ENCODE measurements at places on chromosomes 7 and 10.

GRCh38 chr10:88271761-88272543, 311.2 kb downstream of the RNLS start:
- no peak for DNase-seq

DNA sequence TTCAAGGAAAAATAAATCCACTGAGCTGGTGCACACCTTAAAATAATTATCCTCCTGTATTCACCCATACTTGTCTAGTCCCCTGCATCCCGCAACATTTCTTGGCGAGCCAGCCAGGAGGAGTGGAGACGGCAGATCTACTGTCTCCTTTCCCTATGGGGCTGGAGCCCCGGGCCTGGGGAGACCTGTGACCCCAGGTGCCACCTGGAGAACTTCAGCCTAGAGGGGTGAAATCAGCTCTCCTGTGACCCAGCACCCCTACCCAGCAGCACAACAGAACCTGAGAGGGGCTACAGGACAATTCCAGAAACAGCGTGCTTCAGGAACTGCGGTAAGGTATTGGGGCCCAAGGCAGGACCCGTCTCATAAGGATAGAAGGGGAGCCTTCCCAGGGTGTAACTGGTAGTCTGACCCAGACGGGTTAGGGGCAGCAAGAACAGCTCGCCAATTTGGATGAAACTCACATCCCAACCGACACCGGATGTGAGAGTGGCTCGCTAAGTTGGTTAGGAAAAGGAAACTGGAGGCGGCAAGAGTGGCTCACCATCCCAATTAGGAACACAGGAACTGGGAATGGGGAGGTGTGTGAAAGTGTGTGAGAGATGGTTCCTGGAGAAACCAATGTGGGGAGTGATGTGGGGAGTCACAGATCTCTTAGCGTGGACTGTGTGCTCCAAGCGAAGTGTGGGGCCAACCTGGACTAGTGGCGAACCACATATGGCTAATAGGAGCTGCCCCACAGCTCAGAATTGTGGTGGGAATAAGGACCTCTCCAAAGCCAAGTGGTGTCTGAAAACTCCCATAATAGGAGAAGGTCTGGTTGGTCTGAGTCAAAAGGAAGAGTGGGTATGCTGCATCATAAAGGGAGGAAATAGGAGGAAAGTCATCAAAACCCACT, 15.1 kb upstream of the DENND2A start:
- DNase-seq = no peak

DNA sequence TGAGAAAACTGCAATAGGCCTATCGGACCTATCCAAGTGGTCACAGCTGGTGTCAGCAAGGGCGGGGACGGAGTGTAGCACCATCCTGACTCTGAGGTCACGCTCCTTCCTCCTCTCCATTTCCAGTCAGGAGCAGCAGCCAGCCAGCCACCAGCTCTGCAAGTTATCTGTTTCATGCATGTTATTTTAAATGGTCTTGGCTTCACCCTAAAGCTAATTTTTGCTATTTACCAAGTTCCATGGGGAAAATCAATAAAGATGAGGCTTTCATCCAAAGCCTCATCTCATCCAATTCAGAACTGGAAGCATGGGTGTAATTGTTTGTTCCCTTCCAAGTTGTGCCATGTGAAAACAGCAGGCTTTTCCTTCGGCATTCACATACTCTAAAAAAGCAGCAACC, 49.3 kb downstream of the ICA1 start:
- DNase-seq = no peak

GRCh38 chr7:145398758-145399157, 562.9 kb upstream of the TPK1 start:
- no peak for DNase-seq

DNA sequence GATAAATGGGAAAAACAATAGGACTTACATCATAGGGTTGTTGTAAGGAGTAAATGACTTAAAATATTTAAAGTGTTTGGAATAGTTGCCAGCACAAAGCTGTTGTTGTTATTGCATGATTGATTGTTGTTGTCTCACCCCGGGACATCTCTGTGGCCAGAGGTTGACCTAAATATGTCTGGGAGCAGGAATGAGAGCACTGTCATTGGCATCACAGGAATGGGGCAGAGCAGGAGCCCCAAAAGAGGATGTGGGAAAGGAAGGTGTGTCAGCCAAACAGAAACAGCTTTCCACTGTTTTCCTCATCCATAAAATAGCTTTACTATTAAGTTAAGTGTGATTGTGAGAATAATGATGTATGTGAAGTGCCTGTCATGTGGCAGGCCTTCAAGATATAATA, 121.6 kb downstream of the TMEM168 start:
- no peak for DNase-seq

- DNase-seq = no peak
Observed at GRCh38 chr7:140342727-140343514, 55.4 kb downstream of the SLC37A3 start.

- peak; percentile 3 for DNase-seq
Observed at GRCh38 chr7:22675917-22676343, 51.1 kb upstream of the IL6 start.

- DNase-seq = no peak
Observed at GRCh38 chr7:75928568-75928914, 13.6 kb downstream of the POR start.

GRCh38 chr10:110774069-110775019, 97.4 kb upstream of the PDCD4 start:
- no peak for DNase-seq

DNA sequence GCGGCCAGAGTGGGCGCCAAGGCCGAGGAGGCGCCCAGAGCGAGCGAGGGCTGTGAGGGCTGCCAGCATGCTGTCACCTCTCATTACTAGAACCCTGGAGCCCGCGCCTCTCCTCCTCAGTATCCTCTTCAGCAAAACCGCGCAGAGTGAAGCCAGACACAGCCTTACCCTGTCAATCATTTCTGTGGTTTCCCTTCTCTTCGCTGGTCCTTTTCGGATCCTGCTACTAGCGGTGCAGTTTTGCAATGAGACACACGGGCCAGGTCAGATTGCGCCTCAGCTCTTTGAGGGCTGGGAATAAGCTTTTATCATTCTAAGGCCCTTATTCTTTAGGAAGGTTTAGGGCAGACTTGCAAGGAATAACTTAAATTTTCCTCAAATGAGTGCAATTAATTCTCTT, 55.5 kb upstream of the FAM171A1 start:
- DNase-seq = no peak

DNA sequence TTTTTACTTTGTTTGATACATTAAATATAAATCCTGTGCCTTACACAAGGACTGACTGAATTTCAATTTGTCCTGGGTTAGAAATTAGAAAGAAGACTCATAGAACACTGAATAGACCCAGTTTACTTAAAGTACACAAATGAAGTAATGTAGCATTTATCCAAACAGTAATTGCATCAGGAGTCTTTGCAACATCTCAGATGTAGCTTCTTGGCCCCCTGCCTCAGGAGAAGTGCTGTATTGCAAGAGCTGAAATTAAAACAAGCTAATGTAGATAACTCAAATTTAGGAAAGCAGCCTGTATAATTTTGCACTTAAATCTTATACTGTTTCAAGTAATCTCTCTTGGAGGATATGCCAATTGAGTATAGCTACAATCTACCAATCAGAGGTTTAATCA, 54.3 kb upstream of the KCND2 start:
- DNase-seq = no peak

- DNase-seq = no peak
Observed at GRCh38 chr7:1994931-1995330, 237.8 kb downstream of the MAD1L1 start.

DNA sequence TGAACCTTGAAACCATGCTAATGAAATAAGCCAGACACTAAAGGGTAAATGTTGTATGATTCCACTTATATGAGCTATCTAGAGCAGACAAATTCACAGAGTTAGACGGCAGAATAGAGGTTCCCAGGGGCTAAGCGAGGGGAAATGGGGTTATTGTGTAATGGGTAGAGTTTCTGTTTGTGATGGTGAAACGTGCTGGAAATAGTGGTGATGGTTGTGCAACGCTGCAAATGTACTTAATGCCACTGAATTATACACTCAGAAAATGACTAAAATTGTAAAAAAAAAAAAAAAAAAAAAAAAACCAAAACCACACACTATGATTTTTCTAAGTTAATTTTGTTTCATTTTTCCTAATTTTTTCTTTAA, 30.0 kb downstream of the SFXN4 start:
- no peak for DNase-seq

DNA sequence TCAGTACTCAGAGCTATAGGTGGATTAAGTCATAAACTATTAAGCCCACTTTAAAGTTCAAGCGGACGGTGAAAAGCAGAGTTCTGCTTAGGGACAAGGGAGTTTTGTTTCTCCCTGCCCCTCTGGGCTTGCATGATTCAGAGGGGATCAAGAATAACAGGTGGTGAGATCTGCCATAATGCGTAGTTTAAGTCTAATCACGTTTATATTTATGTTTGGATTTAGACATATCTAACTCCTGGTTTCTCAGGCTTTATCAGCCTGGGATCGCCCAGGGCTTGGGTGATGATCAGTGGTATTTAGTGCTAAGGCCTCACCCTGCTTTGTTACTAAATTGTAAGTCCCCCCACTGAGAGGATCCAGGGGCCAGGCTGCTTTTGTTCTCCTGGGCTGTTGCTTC, 335.4 kb upstream of the NRP1 start:
- no peak for DNase-seq

GRCh38 chr7:18086165-18087025, 58.7 kb upstream of the PRPS1L1 start:
- no peak for DNase-seq

DNA sequence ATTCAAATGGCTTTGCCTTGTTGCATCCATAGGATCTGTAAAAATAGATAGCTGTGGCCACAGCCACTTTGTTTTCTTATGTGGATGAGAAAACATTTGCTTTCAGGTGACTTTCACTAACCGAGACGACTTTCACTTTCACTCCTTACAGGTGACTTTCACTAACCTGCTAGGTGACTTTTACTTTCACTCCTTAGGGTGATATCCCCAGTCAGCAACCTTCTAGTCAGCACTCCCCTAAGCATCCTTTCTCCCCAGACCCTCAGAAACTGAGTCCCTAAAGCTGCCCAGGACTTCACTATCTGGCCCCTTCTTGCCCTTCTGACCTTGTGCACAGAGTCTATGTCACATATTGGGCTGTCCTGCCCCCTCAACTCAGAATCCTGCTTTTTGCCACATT, 177.5 kb downstream of the RELN start:
- no peak for DNase-seq

GRCh38 chr10:116044801-116045248, 228.2 kb downstream of the GFRA1 start:
- no peak for DNase-seq

GRCh38 chr7:91033574-91033973, 230.7 kb upstream of the FZD1 start:
- no peak for DNase-seq

- DNase-seq = no peak
Observed at GRCh38 chr7:43669286-43670081, 59.8 kb downstream of the COA1 start.

DNA sequence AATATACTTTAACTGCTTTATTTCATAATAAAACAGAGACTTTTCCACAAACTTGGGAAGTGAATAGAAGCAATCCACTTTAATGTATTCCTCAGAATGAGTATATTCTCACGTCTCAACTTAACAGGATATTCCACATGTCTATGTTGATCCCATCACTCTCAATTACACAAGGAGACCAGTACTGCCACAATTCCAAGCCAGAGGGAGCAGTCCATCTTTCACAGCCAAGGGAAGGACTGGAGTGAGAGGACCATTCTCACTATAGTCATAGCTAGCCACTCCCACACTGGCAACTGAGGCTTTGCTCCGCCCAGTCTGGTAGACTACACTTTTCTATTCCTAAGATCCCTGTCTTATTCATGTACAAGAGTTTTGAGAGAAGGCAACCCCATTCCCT, 553.9 kb downstream of the CNTNAP2 start:
- no peak for DNase-seq

DNA sequence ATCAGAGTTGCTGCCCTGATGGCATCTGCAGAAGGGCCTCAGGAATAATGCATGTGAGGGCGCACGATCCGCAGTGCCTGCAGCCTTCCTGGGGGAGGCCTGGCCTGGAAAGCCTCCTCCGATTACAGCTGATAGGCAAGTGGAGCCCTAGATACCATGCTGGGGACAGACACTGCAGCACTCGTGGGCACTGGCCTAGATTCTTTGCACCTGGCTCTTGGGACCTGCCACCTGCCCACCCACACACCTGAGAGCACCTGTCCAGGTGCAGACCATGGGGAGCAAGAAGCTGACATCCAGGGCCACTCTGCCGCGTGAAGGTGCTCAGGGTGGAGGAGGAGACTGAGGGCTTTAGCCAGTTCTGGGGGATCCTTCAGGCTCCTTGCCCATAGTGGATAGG, 14.8 kb downstream of the YKT6 start:
- DNase-seq = no peak

- DNase-seq = no peak
Observed at GRCh38 chr10:112517451-112517862, 70.4 kb downstream of the VTI1A start.

DNA sequence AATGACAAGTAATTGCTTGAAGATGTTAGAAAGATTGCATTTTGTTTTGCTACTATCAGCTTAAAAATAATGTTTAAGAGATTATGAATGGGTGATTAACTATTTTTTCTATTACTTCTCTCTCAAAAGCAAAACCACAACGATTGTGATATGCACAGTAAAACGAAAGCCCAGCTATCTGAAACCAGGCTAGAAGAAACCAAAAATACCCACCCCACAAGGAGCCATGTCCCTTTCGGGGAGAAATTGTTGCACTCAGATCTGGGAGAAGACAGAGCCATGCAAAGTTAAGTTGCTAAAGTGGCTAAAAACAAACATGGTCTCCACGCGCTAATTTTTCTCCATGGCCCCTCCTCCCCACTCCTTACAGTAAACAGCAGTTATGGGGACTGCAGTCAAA, 173.6 kb downstream of the RPS24 start:
- no peak for DNase-seq

GRCh38 chr10:127755753-127756152, 18.8 kb downstream of the FOXI2 start:
- no peak for DNase-seq

DNA sequence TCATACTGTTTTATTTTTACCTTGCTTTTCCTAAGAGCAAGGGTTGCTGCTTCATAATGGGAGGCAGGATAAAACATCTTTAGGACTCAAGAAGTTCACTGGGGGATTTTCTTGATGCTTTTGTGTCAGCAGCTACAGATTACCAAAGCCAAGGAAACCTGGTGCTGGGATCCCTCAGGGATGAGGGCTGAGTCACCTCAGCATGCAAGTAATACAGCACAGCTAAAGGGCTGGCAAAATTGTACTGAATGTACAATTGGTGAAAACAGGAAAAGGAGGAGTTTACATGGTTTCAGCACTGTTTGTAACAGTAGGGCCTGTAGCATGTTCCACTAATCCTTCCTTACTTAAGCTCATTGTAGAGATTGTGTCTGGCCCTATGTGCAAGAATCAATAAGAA, 1056.8 kb downstream of the SORCS1 start:
- no peak for DNase-seq

DNA sequence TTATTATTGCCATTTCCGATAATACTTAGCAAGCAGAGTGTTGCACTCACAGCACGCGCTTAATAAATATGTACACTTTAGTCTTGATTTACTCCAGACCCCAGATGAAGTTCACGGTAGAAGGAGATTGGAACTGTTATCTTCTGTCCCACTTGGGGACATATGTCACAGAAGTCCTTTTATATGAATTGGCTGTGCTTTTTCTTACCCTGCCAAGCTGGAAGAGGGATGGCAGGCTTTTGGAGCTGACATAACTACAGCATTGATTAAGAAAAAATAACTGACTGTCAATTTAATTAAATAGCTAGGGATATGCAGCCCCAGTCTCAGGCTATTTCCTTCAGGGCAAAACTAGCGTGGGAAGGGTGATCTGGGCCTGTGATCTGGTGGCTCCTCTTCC, 182.2 kb downstream of the SH2D4B start:
- no peak for DNase-seq

Measured in activated T-cell treated with anti-CD3 and anti-CD28 coated beads for 1 hour (primary cell).